ENCODE measurements at places on chromosomes 5 and 9.

DNA sequence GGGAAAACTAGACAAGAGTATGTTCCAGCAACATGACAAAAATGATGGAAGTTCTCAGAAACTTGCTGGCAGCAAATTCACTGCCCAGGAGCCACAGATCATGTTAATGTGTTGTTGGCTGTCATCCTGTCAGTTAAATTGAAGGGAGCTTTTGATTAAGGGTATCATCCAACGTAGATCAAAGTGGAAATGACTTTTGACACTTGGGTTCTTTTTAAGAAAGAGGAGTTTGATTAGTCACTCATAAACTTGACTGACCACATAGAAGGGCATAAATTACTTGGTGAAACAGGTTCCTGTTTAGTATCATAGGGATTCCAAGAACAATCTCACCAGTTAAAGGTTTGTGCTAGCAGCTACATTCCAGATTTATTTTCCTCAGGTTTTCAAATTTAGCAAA, 288.7 kb downstream of the CSNK1G3 start:
- DNase-seq = no peak

DNA sequence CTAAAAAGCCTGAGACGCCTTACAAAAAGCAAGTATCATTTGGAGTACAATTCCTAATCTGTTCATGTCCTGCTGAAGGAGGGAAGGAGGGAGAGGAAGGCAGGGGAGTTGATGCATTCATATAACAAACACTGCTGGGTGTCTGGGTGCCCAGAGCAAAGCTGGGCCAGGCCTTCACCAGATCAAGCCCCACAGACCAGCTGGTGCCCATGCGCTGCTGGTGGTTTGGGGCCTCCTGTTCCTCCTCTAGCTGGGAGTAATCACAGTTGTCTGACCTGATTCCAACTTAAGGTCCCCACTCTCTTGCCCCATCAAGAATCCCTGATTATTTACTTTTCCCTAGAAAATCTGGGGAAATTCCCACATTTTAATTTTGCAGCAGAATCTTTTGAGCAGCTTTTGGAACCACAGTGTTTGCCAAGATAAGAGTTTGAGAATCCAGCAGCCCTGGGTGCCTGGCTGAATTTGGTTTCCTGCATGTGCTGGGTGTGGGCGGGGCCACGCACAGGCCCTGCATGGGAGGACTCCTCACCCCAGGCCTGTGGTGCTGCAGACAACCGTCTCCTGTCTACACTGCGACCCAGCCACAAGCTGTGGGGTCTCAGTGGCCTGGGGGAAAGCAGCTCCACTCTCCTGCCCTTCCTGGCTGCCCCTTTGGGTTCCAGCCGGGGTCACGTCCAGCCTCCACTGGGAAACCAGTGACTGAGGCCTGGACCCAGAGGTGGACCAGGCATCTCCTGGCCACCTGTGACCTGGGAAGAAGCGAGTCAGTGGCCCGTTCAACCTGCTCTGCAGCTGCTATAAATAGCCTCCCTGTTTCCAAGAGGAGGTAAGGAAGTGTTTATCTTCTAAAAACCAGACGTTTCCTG, 47.5 kb downstream of the NEURL1B start:
- DNase-seq = peak; percentile 41

DNA sequence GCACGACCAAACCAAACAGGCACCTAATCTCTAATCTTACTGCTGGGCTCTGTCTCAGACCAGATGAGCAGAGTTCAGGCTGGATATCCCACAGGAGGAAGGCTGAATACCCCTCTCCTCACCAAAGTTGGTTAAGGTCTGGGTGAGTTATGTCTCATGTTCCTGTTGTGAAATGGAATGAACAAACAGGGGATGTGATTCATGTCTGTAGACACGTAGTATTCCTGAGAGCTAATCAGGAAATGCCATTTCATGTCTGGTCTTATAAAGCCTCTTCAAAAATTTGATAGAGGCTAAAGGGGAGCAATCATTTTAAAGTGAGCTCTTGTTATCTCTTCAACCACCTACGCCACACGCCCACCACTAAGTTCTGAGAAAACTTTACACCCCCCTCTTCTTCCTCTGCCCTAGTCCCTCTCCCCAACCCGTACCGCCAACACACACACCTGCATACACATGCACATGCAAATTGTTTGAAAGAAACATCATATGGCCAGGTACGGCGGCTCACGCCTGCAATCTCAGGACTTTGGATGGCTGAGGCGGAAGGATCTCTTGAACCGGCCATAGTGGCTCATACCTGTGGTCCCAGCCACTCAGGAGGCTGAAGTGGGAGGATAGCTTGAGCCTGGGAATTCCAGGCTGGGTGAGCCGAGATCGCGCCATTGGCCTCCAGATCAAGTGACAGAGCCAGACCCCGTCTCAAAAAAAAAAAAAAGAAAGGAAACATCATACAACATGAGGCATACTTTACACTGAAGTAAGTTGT, 69.8 kb upstream of the RAI14 start:
- DNase-seq = no peak

- DNase-seq = peak; percentile 62
These were observed 33.4 kb upstream of the SLC6A19 start for GRCh38 chr5:1167728-1168709.

GRCh38 chr5:169301986-169302385, 1.0 kb upstream of the SLIT3 start:
- no peak for DNase-seq

- no peak for DNase-seq
These were observed 245.7 kb upstream of the IRX2 start for GRCh38 chr5:2997179-2997578.

DNA sequence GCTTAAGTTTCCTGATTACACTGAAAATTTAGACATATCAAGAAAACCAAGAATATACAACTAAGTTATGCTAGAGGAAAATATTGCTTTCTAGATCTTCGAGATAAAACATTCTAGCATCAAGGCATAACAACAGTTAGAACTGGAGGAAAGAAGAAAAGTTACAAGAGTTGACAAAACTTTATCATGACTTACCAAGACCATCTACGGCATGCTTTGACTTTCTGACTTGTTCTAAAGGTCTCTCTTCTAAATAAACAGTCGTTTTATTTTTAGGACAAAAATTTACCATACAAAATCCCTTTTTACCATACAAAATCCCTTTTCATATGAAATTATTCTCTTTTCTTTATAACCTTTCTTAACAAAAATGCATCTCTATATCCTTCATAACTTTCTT, 1110.1 kb upstream of the CDH10 start:
- DNase-seq = no peak

- DNase-seq = no peak
These were observed 27.2 kb downstream of the NEUROG1 start for GRCh38 chr5:135508496-135509005.

DNA sequence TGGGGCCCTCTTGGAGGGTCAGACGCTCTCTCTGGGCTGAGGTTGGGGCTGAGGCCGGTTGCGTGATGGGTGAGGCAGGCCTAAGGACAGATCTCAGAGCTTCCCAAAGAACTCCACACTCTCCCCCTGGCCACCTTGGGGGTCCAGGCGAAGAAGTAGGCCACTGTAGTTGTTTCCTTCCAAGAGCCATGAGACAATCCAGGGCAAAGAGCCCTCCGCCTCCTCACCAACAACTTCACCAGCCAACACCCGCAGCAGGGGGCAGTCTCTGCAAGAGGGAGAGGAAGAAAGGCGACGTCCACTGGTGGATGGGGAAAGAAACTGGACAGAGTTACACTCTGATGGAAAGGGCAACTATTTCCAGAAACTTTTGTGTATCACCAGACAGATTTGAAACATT, 10.7 kb downstream of the SLC35A4 start:
- no peak for DNase-seq

- DNase-seq = no peak
These were observed 4.3 kb downstream of the CSNK1A1 start for GRCh38 chr5:149546974-149547373.

DNA sequence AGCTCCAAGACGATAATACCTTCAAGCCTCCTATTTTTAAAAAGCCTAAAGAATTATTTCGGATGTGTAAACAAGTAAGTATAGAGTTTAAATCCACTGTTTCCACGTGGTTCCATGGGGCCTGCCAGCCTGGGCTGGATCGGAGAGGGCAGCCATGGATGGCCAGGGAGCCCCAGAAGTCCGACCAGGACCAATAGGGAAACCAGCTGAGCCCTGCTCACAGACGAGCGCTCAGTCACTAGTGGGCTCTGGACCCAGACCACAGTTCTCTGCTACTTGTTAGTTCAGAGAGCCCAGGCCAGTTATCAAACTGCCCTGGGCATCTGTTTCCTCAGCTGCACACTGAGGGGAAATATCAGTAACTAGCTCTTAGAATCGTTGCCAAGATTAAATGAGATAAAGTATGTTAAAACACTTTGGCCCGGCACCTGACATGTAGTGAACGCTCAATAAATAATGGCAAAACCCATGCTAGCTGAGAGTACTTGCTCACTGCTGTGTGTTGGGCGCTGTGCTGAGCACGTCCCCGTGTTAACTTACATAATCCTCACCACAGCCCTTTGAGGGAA, 124.8 kb downstream of the RGS3 start:
- no peak for DNase-seq

DNA sequence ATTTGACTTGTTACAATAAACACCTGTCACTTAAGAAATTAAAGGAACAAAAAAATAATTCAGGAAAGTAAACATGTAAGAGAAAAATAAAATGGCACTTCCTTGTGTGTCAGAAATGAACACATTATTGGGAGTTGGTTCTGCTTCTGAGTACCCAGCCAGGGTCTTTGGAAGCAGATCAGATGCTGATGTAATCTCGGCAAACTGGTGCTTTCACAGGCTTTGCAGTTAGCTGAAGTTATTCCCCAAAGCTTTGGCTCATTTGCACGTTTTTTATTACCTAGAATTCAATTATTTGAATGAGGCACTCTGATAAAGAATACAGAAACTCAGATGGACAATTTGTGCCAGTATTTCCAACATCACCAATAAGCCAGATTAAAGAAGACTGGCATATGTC, 10.9 kb downstream of the CDH18 start:
- DNase-seq = no peak

GRCh38 chr9:75739884-75740611, 150.4 kb upstream of the PCSK5 start:
- DNase-seq = no peak

DNA sequence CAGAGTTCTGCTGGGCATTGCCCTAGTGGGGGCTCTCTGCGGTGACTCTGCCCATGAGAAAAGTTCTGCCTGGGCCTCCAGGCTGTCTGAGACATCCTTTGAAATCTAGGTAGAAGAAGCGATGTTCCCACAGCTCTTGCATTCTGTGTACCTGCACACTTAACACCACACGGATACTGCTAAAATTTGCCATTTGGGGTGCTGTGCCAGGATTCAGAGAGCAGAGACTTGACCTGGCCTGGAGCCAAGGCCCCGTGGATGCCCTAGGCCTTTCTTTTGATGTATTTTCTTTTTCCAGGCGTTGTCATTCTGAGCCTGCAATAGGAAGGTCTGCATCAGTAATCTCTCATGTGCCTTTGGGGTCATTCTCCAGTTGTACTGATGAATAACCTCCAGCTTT, 89.3 kb upstream of the IL12B start:
- DNase-seq = peak; percentile 18

DNA sequence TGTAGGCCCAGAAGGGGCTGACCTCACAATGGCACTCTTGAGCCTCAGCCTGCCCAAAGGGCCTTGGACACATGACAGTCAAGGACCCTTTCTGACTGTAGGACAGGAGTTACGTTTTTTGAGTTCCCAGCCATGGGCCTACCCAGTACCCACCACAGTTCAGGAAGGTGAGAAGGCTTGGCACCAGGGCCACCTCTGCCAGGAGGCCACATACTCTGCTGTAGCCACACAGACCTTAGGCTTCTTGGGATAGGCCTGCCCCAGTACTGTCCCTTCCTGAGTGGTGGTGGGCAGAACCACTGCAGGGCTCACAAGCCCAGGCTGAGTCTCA, 12.8 kb downstream of the PDLIM4 start:
- DNase-seq = no peak

- no peak for DNase-seq
These were observed 380.8 kb downstream of the EBF1 start for GRCh38 chr5:158718738-158719505.

GRCh38 chr9:110197330-110198187, 10.4 kb downstream of the C9orf152 start:
- no peak for DNase-seq

- no peak for DNase-seq
These were observed 2274.1 kb downstream of the MAT2B start for GRCh38 chr5:165779505-165779904.

GRCh38 chr9:95545831-95546567, 29.2 kb upstream of the PTCH1 start:
- no peak for DNase-seq

GRCh38 chr5:169629847-169630548, 7.1 kb upstream of the DOCK2 start:
- no peak for DNase-seq

GRCh38 chr5:179906294-179906794, 1.4 kb downstream of the TBC1D9B start:
- peak; percentile 10 for DNase-seq

DNA sequence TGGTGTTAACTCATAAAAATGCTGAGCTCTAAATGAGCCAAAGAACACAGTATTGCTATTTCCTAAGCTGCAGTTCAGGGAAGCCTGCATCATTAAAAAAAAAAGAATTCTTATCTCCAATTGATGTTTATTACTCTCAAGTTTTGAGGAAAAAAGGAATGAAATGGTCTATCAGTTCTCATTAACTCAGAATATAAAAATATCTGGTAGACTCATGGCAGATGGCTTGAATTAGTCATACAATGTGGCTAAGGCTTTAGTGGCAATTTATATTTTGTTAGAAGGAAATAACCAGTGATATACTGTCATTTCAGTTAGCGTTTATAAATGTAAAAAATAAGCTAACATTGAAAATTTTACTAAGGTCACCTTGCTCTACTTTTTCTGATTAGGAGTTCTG, 1403.4 kb upstream of the C9orf72 start:
- DNase-seq = no peak

DNA sequence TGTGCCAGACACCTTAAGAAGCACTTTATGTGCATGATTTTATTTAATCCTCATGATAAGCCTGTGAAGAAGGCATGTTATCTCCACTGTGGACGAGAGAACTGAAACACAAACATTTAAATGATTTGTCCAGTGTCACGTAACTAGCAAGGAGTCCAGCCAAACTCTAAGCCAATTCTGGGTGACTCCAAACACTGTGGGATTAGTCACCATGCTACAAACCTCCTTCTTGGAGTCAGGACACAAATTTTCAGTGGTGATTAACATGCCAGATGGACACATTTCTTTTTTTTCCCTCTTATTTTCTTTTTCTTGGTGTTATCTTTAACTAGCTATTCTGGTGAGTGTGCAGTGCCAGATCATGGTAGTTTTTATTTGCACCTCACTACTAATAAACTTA, 316.8 kb downstream of the NDUFS4 start:
- DNase-seq = no peak

- DNase-seq = no peak
These were observed 160.5 kb downstream of the ENTREP1 start for GRCh38 chr9:69485466-69485865.

GRCh38 chr9:437574-438001, 222.9 kb downstream of the DOCK8 start:
- no peak for DNase-seq

- DNase-seq = no peak
These were observed 85.1 kb downstream of the TRIO start for GRCh38 chr5:14228219-14228618.

Measured in activated naive CD8-positive, alpha-beta T cell treated with anti-CD3 and anti-CD28 coated beads for 36 hours (primary cell).